Muscle of leg (tissue), 16 donors: ENCODE measurements at places on chromosomes 12 and 14. TPM values are rescaled to one million over a fixed set of nuclear protein-coding genes. Genes with fewer than 3 reads are reported as not detected.

Gene ADCY6
- total RNA-seq, result 25.6 TPM

Gene VRTN
- not detected for total RNA-seq

Gene ANO4
- 0.35 TPM for total RNA-seq

GRCh38 chr12:76552343-76552938 is 7.1 kb downstream of the OSBPL8 start:
- DNase-seq, result no peak

GRCh38 chr12:95470300-95470699 is 3.7 kb upstream of the METAP2 start:
- no peak for DNase-seq

GRCh38 chr12:120684523-120684932 is 2.4 kb upstream of the MLEC start:
- DNase-seq, result no peak

- no peak for DNase-seq
These were observed 42.5 kb upstream of the PPP1CC start for GRCh38 chr12:110785240-110785639.

DNA sequence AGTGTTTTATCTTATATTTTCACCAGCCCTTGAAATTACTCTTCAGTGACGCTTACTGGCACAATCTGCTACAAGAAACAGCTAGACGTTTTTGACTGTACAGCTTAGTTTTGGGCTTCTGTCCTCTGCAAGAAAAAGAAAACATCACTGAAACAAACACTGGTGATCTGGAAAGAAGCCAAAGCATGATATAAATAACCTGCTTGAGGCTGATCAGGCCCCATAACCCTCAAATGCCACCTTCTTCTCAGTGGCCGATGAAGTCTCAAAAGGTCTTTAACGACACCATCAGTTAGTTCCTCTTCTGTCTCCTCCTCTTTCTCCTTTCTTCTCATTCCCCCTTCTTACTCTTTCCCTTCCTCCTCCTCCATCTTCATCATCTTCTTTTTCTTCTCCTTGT is 942.3 kb upstream of the TMEM132C start:
- no peak for DNase-seq

GRCh38 chr14:92617581-92617980 is 104.0 kb downstream of the RIN3 start:
- DNase-seq, result no peak

DNA sequence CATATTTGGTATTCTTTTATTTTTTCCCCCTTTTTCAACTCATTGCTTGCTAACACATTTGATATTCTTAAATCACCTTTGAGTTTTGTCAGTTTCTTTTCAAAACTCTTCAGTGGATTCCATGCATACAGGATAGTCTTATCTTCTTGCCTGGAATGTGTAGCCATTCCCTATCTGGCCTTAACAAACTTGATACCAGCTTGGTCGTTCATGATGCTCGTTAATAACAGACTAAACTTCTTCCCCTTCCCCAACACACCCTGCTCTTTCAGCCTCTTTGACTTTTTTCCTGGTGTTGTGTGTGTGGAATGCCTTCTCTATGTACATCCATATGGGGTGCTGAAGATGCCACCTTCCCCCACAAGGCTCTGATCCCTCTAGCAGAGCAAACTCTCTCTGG is 17.7 kb upstream of the CALM1 start:
- DNase-seq, result no peak

DNA sequence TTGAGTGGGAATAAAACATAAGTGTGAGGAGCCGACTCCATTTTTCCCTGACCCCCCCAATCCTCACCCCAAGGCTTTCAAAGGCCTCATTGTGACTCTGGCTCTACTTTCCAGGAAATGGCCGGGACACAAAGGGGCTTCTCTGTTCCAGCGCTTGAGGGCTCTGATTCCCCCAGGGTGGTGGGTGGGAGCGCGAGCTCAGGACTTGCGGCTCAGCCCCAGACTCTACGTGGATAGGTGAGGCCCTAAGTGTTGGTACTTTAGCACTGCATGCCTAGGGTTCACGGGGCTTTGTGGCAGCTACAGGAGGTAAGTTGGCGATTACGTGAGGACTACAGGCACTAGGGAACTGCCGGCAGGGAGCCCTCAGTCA is 553 bp downstream of the CNPY2 start:
- peak; percentile 35 for DNase-seq

DNA sequence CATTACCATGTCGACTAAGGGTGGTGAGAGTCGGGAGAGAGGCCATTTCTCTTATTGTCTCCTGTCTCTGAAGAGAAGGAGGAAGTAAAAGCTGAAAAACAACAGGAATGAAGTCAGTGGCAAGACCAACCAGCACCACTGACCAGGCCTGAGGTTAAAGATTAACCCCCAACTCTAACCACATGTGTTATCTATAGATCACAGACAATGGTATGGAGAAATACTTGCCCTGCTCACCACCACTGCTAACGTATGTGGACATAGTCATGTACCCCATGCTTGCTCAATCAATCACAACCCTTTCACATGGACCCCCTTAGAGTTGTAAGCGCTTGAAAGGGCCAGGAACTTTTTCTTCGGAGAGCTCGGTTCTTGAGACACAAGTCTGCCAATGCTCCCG is 690.9 kb upstream of the LMO3 start:
- DNase-seq, result no peak

DNA sequence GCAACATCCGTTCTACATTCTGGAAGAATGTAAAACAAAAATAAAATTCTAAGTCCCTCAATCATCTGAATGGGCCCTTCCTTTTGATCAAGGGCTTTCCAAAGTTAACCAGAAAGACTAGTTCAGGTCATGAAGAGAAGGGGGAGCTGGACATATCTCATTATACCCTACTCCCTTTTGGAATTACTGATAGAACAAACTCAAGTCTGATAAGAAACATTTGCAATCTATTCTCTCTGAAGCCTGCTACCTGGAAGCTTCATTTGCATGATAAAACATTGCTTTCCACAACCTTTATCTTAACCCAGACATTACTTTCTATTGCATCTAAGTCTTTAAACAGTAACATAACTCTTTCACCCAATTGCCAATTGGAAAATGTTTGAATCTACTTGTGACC is 8.3 kb upstream of the ACSM4 start:
- no peak for DNase-seq
